ENCODE measurements at places on chromosomes 16 and 17.

GRCh38 chr17:77662833-77663232 lies 295.7 kb upstream of the TNRC6C start:
- DNase-seq, result no peak

DNA sequence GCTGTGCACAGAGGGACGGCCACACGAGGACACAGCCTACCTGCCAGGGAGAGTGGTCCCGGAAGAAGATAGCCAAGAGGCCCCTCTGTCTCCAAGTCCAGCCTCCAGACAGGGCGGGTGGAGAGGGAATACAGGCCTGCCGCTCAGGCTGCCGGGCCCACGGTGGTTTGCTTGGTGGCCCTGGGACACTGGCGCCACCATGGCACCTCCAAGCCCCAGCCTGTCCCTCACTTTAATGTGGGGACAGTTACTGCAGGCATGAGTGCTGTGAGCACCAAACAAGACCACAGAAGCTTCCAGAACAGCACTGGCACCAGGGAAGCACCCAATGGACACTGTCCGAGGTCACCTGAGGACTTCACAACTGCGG lies 22.0 kb upstream of the CHMP6 start:
- no peak for DNase-seq

DNA sequence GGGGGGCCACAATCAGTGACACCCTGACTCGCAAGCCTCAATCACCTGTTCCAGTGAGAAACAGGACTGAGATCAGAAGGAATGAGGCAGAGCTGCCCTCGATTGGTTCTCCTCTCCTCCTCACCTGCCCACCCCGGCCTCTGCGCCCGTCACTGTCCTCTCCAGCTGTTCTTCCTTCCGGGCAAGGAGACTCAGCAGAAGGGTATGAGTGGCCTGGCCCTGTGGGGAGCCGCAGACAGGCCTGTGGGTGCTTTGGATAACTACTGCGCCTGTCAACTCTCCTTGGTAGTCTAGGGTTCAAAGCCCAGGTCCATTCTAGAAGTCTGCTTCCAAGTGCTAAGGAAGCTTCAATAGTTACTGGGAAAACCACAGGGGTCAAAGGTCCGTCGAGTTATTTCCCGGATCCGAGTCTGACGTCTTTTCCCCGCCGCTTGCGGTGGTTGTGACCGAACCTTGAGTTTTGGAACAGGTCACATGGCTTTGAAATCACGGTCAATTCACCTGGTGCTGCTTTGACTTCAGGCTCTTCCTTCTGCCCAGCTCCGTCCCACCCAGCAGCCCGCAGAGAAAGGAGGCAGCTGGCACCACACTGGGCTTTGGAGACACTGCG lies 8.3 kb downstream of the CARD14 start:
- no peak for DNase-seq

DNA sequence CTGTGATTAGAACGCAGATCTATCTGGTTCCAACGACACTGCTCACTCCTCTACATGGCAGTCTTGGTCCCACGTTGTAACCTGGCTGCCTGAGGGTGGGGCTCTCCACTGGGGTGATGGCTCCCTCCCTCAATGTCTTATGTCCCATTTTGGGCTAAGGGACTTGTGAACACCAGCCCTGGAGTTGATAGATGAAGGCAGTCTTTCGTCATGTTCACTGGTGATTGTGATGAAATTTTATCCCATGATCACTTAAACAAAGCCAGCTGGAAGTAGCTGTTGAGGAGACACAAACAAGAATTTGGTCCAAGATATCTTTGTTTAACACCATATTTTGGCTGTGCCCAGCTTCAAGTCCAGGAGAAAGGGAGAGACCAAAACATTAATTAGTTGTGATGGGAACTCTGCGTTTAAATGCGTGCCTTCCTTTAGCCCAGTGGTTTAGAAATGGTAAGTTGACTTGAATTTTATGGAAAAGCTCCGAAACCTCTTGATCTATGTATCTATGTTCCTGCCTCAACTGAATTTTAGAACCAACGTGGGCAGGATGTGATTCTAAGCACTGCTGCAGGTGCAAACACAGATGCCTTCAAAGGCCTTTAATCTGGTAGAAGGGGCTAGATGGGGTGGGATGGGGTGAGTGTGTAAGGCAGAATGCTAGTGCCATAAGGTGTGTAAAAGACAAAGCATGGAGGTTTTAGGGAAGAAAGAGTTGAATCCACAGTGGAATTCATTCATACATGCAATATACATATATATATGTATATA lies 186.8 kb upstream of the IRX3 start:
- DNase-seq, result no peak

GRCh38 chr16:28289048-28289447 lies 3.3 kb upstream of the SBK1 start:
- DNase-seq, result no peak

DNA sequence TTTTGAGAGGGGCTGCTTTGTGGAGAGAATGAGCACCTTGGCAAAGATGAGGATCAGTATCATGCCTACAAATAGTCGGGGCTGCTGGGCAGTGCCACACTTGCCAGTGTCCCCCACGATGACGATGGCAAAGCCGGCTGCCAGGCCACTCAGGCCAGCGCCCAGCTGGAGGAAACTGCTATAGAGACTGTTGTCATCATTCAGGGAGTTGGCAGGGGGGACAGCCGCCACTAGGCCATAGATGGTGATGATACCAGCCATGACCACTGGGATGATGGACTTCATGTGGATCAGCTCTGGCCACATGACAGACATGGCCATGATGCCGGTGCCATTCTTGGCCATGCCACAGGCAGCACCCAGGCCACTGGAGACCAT lies 23.8 kb downstream of the MINK1 start:
- DNase-seq, result no peak

DNA sequence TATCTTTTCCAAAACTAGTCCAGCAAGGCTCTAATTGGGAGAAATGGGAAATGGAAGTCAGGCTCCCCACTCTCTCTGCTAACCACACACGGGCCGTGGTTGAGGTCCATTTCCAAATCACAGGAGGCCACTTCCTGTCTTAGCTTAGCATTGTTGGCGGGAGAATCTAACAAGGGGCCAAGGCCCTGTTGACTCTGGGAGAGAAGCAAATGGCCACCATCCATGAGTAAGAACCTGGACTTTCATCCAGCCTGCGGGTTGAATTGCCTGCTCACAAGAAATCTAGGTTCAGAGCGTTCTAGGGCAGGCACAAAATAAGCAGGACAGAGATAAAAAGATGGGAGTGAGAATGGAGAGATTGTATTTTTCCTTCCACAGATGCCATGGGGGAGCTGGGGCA lies 5.7 kb downstream of the FAM20A start:
- no peak for DNase-seq

DNA sequence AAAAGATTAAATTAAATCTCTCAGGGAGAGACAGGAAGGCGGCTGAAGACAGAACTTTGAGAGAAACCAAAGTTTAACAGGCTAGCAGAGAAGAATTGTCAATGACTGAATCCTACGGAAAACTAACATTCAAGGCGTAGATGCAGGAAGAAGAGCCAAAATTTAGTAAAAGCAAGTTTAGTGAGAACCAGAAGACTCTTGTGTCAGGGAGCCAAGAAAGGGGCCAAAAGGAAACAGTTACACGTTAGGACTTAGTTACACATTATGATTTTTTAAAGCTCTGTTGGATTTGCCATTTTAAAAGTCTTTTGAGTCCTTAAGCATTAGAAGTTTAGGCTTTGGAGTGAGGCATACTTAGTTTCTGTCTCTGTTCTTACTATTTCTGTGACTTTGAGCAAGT lies 164.6 kb downstream of the CHD9 start:
- DNase-seq, result no peak

GRCh38 chr17:80931421-80932265 lies 60.0 kb upstream of the CHMP6 start:
- DNase-seq, result no peak

GRCh38 chr16:83200005-83200779 lies 573.4 kb downstream of the CDH13 start:
- no peak for DNase-seq

DNA sequence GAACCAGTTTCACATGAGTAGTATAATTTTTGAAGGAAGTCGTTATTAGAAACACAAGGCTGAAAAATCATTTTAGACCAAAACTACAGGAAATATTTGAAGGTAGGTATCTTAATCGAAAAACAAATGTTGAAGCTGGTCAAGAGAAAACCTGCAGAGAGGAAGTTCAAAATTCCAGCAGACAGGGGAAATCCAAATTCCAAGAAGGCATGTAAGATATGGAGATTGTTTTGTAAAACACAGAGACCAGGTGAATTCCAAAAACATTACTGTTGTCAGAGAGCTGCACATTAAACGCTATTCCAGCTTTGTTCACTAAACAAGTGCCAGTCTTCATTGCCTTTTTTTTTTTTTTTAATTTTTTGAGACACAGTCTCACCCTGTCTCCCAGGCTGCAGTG lies 38.4 kb downstream of the ADAMTS18 start:
- DNase-seq, result no peak

Data from CD4-positive, alpha-beta T cell treated with Interleukin-15 for 4 hours (primary cell).